ENCODE measurements at places on chromosomes 16 and 17.

- DNase-seq: peak; percentile 66
Observed at GRCh38 chr17:17354560-17355349, 51.6 kb downstream of the NT5M start.

DNA sequence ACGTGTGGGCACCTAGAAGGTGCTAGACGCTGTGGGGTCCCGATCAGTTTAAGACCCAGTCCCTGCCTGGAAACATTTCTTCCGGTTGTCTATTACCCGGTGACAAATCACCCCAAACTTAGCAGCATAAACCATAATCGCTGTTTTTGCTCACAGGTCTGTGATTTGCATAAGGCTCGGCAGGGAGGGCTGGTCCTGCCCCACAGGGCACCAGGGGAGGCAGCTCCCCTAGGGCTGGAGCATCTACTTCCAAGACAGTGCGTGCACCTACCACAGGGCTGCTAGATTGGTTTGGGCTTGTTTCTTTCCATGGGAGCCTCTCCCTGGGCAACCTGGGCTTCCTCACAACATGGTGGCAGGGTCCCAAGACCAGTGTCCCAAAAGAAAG lies 214.5 kb upstream of the CIBAR2 start:
- DNase-seq: no peak

DNA sequence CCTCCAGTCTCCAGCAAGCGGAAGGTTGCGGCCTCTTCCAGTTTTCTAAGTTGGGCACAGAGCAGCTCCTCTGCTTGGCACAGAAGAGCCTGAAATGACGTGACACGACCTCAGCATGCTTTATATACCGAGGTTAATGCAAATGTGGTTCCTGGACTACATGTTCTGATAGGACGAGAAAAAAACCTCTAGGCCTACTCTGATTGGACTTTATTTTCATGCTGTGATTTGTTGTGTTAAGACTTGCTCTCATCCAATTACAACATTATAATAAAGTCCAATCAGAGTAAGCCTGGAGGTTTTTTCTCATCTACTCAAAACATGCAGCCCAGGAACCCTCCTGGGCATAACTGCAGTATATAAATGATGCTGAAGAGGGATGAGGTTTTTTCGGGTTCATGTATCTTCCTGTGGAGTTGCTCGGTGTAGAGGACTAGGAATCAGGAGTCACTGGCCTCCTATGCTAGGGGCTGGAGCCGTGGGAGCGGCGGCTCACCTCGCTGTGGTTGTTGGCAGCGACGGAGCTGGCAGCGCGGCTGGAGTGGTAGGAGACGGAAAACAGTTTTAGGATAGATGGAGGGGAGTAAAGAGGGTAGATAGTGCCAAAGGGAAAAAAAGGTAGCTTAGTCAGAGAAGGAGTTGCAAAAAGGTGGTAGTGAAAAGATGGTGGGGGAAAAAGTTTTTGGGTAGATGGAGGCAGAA lies 878.0 kb downstream of the KCNJ18 start:
- no peak for DNase-seq

- no peak for DNase-seq
Observed at GRCh38 chr17:647324-648197, 67.1 kb downstream of the VPS53 start.

GRCh38 chr17:869567-870525 lies 87.7 kb downstream of the MRM3 start:
- DNase-seq: no peak

DNA sequence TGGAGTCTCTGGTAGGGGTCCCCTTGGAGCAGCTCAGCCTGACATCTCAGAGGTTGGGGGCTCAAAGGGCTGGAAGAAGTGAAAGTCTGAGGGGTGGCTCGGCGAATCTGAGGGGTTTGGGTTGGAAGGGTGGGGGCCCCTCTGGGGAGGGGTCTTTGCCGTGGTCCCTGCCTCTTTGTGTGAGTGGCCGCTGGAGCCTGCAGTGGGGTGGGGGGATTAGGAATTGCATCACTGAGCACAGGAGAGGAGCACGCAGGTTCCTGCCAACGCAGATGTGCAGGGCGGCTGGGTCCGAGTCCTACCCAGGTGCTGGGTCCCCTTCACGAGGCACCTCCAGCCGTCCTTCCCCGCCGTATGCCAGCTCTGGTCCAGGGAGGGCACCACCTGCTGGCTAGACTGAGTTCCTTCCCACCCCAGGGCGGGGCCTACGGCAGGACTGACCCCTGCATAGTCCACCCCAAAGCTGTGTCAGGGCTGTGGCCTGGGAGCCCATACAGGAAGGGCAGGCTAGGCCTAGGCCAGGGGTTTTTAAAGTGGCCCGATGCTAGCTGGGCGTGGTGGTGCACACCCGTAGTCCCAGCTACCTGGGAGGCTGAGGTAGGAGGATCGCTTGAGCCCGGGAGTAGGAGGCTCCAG lies 9.9 kb downstream of the FMNL1 start:
- no peak for DNase-seq

DNA sequence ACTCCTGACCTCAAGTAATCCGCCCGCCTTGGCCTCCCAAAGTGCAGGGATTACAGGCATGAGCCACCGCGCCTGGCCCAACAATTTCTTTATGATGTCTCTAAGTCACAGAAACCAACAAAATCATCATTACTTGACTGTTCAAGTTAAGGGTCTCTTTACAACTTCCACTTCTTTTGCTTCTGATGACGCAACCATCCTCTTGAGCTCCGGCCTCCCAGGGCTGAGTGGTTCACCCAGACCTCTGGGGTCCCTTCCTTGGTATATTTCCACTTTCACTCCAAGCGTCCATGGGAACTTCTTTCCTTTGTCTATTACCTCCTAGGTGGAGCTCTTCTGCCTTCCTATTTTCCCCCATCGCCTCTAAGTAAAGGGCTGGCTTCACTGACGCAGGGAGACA lies 253.7 kb downstream of the NTN1 start:
- no peak for DNase-seq
